ENCODE measurements at places on chromosomes 1 and 21.

DNA sequence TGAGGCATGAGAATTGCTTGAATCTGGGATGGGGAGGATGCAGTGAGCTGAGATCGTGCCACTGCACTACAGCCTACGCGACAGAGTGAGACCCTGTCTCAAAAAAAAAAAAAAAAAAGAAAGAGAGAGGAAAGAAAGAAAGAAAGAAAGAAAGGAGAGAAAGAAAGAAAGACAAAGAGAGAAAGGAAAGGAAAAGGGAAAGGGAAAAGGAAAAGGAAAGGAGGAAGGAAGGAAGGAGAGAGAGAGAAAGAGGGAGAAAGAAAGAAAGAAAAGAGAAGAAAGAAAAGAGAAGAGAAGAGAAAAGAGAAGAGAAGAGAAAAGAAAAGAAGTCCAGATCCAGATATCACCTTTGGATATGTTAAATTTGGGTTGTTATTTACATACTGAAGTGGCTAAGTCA lies 106.0 kb downstream of the DPYD start:
- DNase-seq = no peak

GRCh38 chr21:41706678-41707077 lies 60.2 kb downstream of the RIPK4 start:
- DNase-seq = no peak

- no peak for DNase-seq
Observed at GRCh38 chr1:110433803-110434202, 17.1 kb upstream of the PROK1 start.

GRCh38 chr1:24721533-24721932 lies 23.7 kb upstream of the CLIC4 start:
- DNase-seq = no peak
